Hematopoietic multipotent progenitor cell (in vitro differentiated cells): ENCODE measurements at places on chromosomes 5 and 9.

DNA sequence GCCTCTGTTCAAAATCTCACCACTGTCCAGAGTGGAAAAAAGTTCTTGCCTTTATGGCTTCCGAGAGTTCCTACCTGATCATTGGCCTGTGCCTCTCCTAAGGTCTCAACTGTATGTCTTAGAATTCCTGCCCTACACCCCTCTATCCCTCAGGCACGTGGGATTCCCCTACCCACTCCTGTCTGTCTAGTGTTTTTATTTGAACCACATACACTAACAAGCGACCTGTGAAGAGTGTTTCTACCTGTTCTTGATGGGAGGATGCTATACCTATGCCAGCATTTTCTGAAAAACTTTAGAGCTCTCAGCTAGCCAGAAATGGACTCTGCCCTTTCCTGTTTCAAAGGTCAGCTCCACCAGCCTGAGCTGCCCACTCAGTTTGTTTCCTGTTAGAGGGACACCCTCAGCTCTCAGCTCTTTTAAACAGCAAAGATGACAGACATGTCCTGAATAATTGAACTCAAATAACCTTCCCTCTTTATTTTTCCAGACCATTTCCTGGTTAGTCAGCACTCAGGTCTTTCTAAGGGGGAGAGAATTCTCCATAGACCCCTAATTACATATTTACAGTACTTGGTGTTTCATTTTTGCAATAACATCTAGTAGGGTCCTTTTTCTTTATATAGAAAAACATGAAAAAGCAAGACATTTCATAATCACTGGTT lies 214.8 kb downstream of the AOPEP start:
- no peak for DNase-seq

DNA sequence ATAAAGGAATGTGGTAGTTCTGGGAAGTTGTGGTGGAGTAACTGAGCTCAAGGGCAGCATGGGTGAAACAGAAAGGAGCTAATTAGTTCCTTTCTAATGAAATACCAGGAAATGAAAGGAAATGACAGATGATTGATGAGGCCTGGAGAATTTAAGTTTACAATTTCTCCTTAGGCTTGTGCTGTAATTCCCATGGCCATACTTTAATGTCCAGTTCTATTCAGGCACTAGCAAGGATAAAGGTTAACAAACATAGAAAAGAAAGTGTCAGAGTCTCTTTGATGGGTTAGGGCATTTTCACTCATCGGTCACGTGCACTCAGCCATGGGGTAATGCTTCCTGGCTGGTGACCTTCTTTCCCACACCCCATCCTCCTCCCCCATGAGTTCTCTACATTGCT lies 70.3 kb downstream of the CTSL start:
- no peak for DNase-seq

GRCh38 chr5:125564317-125564975 lies 818.0 kb upstream of the ZNF608 start:
- DNase-seq, result no peak

GRCh38 chr5:149387081-149387631 lies 8.1 kb upstream of the IL17B start:
- DNase-seq, result no peak
